ENCODE measurements at places on chromosomes 11 and 22. TPM values are rescaled to one million over a fixed set of nuclear protein-coding genes. Genes with fewer than 3 reads are reported as not detected.

Gene SLC5A1
- total RNA-seq: 0.80 TPM

Gene OR10W1
- total RNA-seq: not detected

Gene APOA1
- 0.72 TPM for total RNA-seq

Gene LRRC4C
- total RNA-seq: 64.6 TPM

Gene PTGDR2
- total RNA-seq: 2.5 TPM

Gene OR6T1
- not detected for total RNA-seq

Gene OR2AG2
- total RNA-seq: 3.2 TPM

Gene OR4C16
- total RNA-seq: not detected

Gene NAV2
- 80.4 TPM for total RNA-seq

Gene C11orf42
- not detected for total RNA-seq

Gene SLC37A2
- total RNA-seq: 3.3 TPM

DNA sequence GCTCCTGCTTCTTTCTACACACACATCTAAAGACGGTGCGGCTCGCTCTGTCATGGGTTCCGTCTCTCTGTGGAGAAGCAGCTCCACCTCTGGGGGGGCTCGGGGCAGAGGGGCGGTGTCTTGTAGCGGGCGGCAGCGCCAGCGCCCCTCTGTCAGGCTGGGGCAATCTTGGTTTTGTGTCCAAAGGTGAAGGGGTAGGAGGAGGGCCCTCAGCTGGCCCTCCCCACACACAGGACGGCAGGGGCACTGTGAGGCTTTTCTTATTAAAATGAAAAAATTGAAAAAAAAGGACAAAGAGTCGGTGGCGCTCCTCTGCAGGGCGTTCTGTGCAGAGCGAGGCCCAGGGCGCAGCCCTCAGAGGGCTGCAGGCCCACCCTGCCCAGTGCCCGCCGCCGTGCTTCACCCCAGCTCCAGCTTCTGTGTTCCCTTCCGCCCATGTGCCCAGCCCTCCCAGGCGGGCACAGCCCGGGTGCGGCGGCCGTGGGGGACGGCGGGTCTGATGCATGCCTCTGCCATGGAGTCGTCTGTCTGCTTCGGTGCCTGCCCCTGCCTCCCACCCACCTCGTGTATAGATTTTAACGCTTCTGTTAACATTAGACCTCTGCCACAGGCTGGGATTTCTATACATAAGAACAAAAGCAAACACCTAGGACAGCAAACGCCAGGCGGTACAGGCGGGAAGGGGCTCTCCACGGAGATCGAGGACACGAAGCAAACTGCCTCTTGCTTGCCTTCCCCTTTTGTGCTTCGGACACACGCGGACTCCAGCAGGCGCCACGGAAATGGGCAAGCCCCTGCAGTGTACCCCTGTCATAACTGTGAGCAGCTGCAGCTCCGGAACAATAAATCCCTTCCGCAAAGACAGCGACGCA is 24.5 kb downstream of the MOB2 start:
- no peak for DNase-seq

DNA sequence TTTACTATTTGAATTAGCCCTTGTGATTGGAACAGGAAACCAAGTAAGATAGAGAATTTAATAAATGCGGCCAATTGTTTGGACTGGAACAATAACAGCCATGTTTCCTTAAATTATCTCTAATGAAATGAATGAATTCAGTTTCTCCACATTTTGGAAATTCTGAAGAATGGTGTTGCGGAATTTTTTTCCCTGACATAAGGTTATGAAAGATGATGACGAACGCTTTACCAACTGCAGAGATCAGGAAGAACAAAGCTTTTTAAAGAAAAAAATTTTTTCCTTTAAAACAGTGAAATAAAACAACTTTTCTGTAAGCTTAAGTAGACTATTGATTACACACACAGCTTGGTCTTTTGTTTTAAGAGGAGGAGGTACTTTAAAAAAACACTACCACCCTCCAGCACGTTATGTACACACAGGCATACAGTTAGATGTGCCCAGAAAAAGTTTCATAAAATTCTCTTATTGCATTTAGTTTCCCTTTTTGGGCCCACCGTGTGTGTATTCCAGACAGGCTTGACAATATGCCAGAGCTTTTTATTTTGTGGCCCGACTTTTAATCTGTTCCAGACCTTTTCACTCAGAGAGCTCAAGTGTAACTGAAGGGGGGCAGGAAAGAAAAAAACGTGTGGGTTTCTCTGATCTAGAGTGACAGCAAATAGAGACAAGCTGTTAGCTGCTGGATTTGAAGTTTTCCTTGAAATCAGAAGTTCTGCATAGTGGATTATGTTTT is 77.3 kb downstream of the YAP1 start:
- DNase-seq: no peak

DNA sequence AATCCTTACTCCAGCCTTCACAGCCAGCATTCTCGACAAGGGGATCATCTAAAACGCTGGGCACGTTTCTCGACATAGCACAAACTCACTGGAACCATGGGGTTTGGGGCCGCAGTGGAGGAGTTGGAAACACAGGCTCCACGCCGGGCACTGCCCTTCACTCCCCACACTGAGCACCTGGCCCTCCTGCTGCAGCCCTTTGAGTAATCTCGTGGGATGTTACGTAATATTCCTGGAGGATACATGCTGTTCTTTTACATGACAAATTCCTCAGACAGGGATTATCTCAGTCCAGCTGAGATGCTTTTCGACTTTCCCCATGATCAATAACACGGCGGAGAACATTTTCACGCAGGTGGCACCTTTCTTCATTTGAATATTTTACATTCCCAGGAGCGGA is 408.0 kb downstream of the SHANK2 start:
- no peak for DNase-seq

DNA sequence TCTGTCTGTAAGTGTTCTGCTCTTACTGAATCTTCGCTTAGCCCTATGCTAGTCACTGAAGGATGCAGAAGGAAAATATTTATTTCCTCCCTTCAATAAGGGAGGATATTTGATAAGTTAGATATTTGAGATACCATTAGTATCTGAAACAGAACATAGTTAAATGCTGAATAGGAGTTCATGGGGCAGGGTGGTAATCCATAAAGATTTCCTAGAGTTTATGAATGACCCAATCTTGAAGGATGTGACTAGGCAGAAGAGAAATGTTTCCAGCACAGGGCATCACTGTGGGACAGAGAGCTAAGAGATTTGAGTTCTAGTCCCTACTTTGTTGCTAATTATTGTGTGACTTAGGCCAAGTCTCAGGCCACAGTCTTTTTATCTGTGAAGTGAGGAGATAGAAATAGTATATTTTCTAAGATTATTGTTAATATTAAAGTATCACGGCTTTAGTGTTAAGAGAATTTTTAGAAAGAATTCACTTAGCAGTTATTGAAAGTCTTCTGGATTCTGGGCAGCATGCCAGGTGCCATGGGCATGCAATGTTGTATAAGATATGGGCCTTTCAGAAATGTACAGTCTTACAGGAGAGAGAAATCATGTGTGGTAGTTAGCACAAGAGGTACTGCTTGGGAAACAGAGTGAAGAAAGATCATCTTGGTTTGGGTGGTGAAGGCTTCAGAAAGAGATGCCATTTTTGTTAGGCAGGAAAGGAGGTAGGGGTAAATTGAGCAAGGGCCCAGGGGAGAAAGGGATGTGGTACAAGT is 24.0 kb downstream of the SWAP70 start:
- DNase-seq: no peak

DNA sequence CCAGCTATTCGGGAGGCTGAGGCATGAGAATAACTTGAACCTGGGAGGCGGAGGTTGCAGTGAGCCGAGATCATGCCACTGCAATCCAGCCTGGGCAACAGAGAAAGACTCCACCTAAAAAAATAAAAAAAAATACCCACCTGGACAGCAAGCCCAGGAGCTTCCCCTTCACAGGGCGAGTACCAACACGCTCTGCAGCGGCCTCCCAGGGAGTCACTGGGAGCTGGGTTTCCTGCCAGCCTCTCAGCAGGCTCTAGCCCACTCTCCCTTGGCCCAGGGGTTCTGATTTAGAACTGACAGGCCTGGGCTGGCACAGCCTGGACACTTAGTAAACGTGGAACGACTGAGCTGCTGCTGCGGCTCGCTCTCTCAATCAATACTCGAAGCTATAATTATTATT is 2.0 kb upstream of the CABP7 start:
- DNase-seq: no peak

DNA sequence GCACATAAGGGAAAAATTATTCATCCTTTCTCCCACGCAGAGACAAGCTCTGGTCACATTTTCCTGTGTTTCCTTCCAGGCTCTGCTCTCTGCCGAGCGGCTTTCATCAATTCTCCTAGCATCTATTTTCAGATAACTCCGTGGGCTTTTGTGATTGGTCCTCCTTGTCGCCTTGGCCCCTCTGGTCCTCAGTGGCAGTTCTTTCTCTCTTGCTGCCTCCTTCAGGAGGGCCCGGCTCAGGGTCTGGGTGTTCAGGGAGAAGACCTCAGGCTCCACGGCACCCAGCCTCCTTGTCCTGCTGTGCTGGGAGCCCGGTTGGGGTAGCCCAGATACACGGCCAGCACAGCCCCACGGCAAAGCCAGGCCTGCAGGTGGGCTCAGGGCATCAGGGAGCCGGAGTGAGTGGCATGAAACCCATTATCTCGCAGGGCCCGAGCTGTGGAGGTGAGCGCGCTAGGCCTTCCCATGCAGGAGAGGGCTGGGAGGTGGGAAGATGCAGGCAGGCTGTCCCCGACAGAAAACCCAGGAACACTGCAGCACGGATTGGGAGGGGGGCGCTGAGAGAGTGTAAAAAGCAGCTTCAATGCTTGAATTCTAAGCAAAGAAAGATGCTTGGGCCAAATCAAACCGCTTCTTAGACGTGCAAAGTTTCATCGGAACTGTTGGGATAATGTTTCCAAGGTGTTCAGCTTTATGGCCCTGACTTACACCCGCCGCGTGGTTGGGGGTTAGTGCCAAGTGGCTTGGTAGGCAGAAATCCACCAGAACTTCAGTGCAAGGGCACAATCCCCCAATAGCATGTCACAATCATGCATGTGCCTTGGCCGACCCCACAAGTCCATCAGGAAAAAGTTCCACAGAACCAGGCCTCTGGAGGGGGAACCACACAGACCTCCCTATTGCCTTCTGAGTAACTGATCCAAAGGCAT is 81.9 kb upstream of the WNT7B start:
- DNase-seq: peak; percentile 34

GRCh38 chr11:107769189-107769588 is 57.3 kb upstream of the SLN start:
- no peak for DNase-seq

- DNase-seq: no peak
These were observed 22.1 kb downstream of the RNF141 start for GRCh38 chr11:10518891-10519290.

- DNase-seq: no peak
These were observed 25.7 kb downstream of the ARHGAP1 start for GRCh38 chr11:46674463-46675287.

GRCh38 chr11:103413266-103413888 is 304.2 kb downstream of the DYNC2H1 start:
- no peak for DNase-seq
